ENCODE measurements at places on chromosomes 12 and 14. TPM values are rescaled to one million over a fixed set of nuclear protein-coding genes. Genes with fewer than 3 reads are reported as not detected.

- no peaks in the 10 kb centered on the region for H3K36me3 ChIP-seq
- no peaks in the 10 kb centered on the region for H3K27me3 ChIP-seq
- peaks cover 3% of the 10 kb centered on the region for H3K4me1 ChIP-seq
- no peak overlapping the region for H3K4me3 ChIP-seq
Observed at GRCh38 chr12:92105676-92106075, 40.0 kb downstream of the BTG1 start.

- no peak for DNase-seq
- H3K36me3 ChIP-seq: no peaks in the 10 kb centered on the region
- no peak overlapping the region for H3K4me3 ChIP-seq
- H3K27me3 ChIP-seq: no peaks in the 10 kb centered on the region
Observed at GRCh38 chr14:32809255-32809654, 129.4 kb upstream of the NPAS3 start.

GRCh38 chr12:19630536-19630935 is 191.2 kb downstream of the AEBP2 start:
- H3K4me3 ChIP-seq: no peak overlapping the region
- H3K4me1 ChIP-seq: no peaks in the 10 kb centered on the region
- no peaks in the 10 kb centered on the region for H3K27me3 ChIP-seq
- no peak for DNase-seq
- H3K27ac ChIP-seq: no peak overlapping the region

GRCh38 chr14:95701846-95702221 is 12.1 kb downstream of the TCL1A start:
- H3K4me3 ChIP-seq: no peak overlapping the region
- DNase-seq: peak; percentile 86
- no peaks in the 10 kb centered on the region for H3K27me3 ChIP-seq

DHH gene
- polyA plus RNA-seq: 0.54 TPM

- H3K4me1 ChIP-seq: no peaks in the 10 kb centered on the region
- no peaks in the 10 kb centered on the region for H3K27me3 ChIP-seq
- no peak overlapping the region for H3K27ac ChIP-seq
- H3K4me3 ChIP-seq: no peak overlapping the region
- no peaks in the 10 kb centered on the region for H3K36me3 ChIP-seq
Observed at GRCh38 chr12:98355322-98355721, 160.1 kb upstream of the TMPO start.

GRCh38 chr12:117622087-117622486 is 260.7 kb upstream of the NOS1 start:
- DNase-seq: no peak
- H3K4me3 ChIP-seq: no peak overlapping the region
- H3K4me1 ChIP-seq: no peaks in the 10 kb centered on the region
- H3K36me3 ChIP-seq: no peaks in the 10 kb centered on the region
- no peak overlapping the region for H3K27ac ChIP-seq

DUSP6 gene
- 35.3 TPM for polyA plus RNA-seq

- no peak overlapping the region for H3K27ac ChIP-seq
Observed at GRCh38 chr14:71665157-71665556, 267.1 kb upstream of the RGS6 start.

STYK1 gene
- 0.58 TPM for polyA plus RNA-seq

DNA sequence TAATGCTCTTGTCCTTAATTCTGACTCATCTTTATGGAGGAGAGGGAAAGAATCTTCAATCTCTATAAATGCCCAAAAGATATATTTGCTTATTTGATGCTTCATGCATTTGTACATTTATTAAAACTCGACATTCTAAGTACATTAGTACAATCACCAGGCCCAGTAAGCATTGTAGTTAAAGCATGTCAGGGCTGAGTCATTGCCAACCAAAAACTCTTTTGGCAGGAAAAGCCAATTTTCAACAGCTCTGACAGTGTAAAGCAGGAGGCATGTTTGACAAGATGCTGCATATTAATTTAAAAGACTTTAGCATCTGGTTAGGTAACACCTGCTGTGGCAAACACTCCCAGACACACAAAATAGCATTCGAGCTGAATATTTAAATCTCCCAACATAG is 290.9 kb downstream of the PPFIA2 start:
- no peak overlapping the region for H3K27ac ChIP-seq
- no peak overlapping the region for H3K4me3 ChIP-seq
- no peaks in the 10 kb centered on the region for H3K36me3 ChIP-seq

ACTN1 gene
- 20.1 TPM for polyA plus RNA-seq

DNA sequence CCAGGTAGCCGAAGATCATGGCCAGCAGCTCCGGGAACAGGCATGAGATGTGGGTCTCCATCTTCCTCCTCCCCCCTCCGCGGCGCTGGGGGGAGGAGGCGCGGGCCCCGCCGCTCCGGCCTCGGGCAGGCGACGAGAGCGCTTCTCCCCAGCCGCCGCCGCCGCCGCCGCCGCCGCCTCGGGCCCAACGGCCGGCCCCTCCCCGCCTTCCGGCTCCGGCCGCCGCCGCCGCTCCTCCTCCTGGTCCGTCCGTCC is 448 bp downstream of the FBXL14 start:
- no peaks in the 10 kb centered on the region for H3K27me3 ChIP-seq
- no peak for DNase-seq
- H3K36me3 ChIP-seq: no peaks in the 10 kb centered on the region
- H3K4me3 ChIP-seq: peak overlapping the region; percentile 54
- H3K4me1 ChIP-seq: peaks cover 30% of the 10 kb centered on the region

CLEC4E gene
- polyA plus RNA-seq: 0.88 TPM

- no peak for DNase-seq
- H3K27ac ChIP-seq: no peak overlapping the region
- no peaks in the 10 kb centered on the region for H3K4me1 ChIP-seq
- no peak overlapping the region for H3K4me3 ChIP-seq
- no peaks in the 10 kb centered on the region for H3K27me3 ChIP-seq
Observed at GRCh38 chr14:38723959-38724358, 379.1 kb downstream of the SEC23A start.

MYH6 gene
- 0.13 TPM for polyA plus RNA-seq

GRCh38 chr12:102298022-102298421 is 100.4 kb upstream of the PMCH start:
- no peaks in the 10 kb centered on the region for H3K27me3 ChIP-seq
- no peaks in the 10 kb centered on the region for H3K36me3 ChIP-seq
- H3K27ac ChIP-seq: no peak overlapping the region
- no peak for DNase-seq
- no peak overlapping the region for H3K4me3 ChIP-seq
- no peaks in the 10 kb centered on the region for H3K4me1 ChIP-seq

GRCh38 chr12:123038966-123039365 is 58.5 kb downstream of the ARL6IP4 start:
- H3K36me3 ChIP-seq: no peaks in the 10 kb centered on the region
- no peak overlapping the region for H3K27ac ChIP-seq
- H3K4me1 ChIP-seq: peaks cover 5% of the 10 kb centered on the region
- DNase-seq: peak; percentile 16
- no peaks in the 10 kb centered on the region for H3K27me3 ChIP-seq

DNA sequence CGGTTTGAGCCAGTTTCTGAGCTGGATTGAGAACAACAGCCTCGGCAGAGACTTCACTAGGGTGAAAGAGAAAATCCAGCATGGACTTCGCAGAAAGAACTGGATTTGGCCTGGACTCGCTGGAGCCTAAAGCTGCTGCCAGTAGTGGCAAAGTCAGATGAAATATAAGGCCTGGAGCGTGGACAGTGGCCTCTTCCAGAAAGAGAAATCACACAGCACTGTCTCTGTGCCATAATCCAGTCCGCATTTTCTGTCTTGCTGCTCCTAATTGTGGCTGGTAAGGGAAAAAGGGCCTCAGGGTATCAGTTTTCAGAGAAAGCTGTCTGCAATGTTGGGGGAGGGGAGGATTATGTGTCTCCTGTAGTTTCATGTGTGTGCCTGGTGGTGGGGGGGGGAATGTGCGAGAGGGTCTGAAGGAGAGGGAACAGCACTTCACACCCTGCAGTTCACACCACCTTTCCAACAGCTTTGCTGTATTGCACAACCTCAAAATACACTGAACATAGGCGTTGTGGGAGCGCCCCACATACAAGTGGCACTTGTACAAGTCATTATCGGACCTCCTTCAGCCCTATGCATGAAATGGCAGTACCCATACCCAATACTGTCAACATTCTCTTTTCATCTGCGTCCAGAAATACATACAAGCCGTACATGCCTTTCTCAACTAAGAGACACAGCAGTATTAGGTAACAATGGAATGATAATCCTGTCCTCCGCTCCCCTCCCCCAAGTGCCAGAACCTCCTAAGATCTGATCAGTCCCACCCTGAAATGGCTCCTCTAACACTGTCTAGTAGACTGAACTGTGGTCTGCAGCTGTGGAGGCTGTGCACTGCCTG is 107.5 kb upstream of the ATF7IP start:
- peak overlapping the region; percentile 94 for H3K27ac ChIP-seq
- DNase-seq: peak; percentile 96
- H3K36me3 ChIP-seq: no peaks in the 10 kb centered on the region
- H3K27me3 ChIP-seq: no peaks in the 10 kb centered on the region
- H3K4me3 ChIP-seq: peak overlapping the region; percentile 14

- no peaks in the 10 kb centered on the region for H3K4me1 ChIP-seq
- H3K36me3 ChIP-seq: peaks cover 3% of the 10 kb centered on the region
- H3K4me3 ChIP-seq: no peak overlapping the region
- H3K27me3 ChIP-seq: no peaks in the 10 kb centered on the region
- no peak for DNase-seq
Observed at GRCh38 chr12:124853781-124854636, 9.7 kb downstream of the SCARB1 start.

GRCh38 chr12:30863839-30864238 is 62.7 kb upstream of the TSPAN11 start:
- H3K36me3 ChIP-seq: no peaks in the 10 kb centered on the region
- H3K27me3 ChIP-seq: no peaks in the 10 kb centered on the region
- H3K4me1 ChIP-seq: no peaks in the 10 kb centered on the region

GRCh38 chr12:115988625-115989563 is 288.6 kb downstream of the MED13L start:
- DNase-seq: no peak
- H3K27me3 ChIP-seq: no peaks in the 10 kb centered on the region
- peaks cover 27% of the 10 kb centered on the region for H3K36me3 ChIP-seq
- H3K27ac ChIP-seq: no peak overlapping the region

CLEC2A gene
- not detected for polyA plus RNA-seq

DNA sequence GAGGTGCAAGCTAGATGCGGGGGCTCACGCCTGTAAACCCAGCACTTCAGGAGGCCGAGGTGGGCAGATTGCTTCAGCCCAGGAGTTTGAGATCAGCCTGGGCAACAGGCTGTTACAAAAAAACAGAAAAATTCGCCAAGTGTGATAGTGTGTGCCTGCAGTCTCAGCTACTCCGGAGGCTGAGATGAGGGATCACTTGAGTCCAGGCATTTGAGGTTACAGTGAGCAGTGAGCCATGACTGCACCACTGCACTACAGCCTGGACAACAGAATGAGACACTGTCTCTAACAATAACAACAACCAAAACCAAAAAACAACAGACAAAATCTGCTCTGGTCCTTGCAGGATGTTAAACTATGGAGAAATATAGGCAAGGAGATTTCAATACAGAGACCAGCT is 13.9 kb downstream of the BTBD7 start:
- H3K27ac ChIP-seq: peak overlapping the region; percentile 8
- H3K27me3 ChIP-seq: no peaks in the 10 kb centered on the region

GRCh38 chr12:92537290-92537960 is 165.4 kb upstream of the PLEKHG7 start:
- H3K27me3 ChIP-seq: no peaks in the 10 kb centered on the region
- H3K4me3 ChIP-seq: no peak overlapping the region
- no peaks in the 10 kb centered on the region for H3K36me3 ChIP-seq
- no peak overlapping the region for H3K27ac ChIP-seq
- DNase-seq: no peak

- no peaks in the 10 kb centered on the region for H3K36me3 ChIP-seq
- no peak for DNase-seq
- peak overlapping the region; percentile 87 for H3K27ac ChIP-seq
- no peaks in the 10 kb centered on the region for H3K27me3 ChIP-seq
Observed at GRCh38 chr12:111431772-111432171, 26.0 kb downstream of the SH2B3 start.

DNA sequence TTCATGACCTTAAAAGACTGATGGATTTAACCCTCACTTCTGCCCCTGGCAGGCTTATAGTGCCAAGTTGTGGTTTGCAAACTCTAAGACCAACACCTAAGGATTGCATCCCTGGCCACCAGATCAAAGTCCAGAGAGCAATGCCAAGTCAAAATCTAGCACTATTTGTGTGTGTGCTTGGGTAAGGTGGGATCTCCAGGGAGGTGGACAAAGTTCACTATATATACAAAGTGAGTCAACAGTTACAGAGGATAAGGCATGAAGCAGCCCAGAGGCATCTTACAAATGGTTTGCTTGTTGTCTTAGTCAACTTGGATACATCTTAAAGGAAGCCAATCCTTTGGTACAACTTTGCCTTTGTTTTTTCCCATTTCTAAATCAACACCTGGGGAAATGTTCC is 137.3 kb downstream of the MSRB3 start:
- H3K4me3 ChIP-seq: no peak overlapping the region
- no peaks in the 10 kb centered on the region for H3K36me3 ChIP-seq
- H3K27me3 ChIP-seq: no peaks in the 10 kb centered on the region
- no peaks in the 10 kb centered on the region for H3K4me1 ChIP-seq
- no peak for DNase-seq

DNA sequence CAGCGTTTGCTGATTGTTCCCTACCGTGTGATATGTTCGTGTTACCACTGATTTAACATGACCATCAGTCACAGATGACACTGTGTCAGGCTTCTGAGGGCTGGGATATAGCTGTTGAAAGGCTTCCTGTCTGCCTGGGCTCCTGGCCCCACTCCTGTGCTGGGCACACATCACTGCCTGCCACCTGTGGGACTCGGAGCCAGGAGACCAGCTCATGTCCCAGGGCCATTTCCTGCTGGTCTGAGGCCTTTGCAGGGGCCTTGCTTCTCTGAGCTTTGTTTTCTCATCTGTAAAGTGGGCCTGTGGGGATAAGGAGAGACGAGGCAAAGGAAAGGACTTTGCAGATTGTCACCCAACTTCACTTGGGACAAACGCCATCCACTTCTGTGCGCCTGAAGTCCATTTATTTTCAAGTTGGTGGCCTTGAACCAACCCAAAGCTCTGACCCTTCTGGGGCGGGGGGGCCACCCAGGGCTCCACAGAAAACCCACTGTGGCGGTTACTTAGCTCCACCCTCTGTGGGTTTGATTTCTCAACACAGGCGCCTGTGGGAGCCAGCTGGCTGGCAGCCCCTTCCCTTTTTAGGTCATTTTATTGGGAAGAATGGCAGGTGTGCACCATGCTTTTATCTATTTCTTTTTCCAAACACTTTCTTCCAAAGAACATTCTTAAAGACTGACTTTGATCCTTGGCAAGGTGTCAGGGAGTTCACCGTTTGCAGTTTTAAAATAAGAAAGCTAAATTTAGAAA is 54.1 kb downstream of the BEGAIN start:
- no peak for DNase-seq
- H3K36me3 ChIP-seq: no peaks in the 10 kb centered on the region
- no peaks in the 10 kb centered on the region for H3K4me1 ChIP-seq
- no peak overlapping the region for H3K4me3 ChIP-seq
- H3K27me3 ChIP-seq: no peaks in the 10 kb centered on the region

- no peak overlapping the region for H3K27ac ChIP-seq
- H3K4me3 ChIP-seq: no peak overlapping the region
- DNase-seq: no peak
- peaks cover 7% of the 10 kb centered on the region for H3K4me1 ChIP-seq
- H3K27me3 ChIP-seq: no peaks in the 10 kb centered on the region
Observed at GRCh38 chr12:109871668-109872314, 8.6 kb downstream of the GLTP start.

SOAT2 gene
- polyA plus RNA-seq: 0.26 TPM
